ENCODE measurements at places on chromosomes 5 and 9.

DNA sequence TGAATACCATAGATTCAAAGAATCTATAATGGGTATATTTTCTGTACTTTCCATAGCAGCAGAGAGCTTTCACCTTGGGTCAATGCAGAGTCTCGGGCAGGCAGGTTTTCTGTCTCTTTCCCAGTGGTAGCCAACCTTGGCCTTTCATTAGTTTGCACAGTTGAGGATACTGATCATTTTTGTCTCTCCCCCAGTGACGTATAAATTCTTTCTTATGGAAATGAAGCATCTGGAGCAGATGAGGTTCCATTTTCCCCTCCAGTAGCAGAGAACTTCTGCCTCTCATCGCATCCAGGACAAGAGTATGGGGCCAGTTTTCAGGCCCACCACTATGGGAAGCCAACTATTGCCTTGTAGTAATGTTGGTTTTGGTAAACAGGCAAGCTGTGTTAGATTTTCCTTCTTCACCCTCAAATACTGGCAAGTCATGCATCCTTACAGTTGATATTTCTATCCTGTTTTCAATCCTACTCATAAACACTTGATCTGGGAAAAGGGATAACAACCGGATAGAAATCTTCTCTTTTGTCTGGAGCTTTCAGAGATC, 845.2 kb upstream of the CDH18 start:
- DNase-seq: no peak

DNA sequence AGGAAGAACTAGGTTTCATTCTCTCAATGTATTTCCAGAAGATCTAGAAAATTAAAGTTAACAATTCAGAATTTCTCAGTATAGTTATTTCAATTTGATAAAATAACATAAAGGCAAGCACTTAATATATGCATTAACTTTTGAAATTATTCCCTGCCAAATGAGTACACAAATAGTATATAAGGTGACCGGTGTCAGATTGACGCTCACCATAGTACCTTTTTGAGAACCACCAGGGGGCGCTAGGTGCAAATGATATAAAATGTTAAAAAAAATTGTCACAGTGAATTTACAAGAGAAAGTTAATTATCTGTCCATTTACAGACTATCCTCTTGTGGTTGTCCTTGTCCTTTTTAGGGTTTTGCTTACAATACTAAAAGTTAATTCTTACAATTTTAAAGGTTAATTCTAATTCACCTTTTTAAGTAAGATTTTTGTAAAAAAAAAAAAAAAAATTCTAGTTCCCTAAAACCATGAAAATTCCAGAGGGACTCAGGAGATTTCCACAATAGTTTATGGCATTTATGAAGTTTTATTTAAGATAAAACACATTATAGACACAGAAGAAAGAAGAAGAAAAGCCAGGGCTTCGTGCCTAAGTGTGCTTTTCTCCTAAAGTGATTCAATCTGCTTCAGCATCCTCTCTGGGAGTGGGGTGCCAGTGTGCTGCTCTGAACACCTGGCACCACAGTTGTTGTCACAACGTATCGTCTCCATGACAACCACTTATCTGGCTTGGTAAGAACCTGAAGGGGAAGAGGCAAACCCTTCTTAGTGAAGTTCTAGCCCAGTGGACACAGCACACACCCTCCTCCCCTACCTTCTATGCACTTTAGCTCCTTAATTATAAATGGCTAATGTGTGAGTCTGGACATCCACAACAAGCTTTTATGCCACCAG, 1.7 kb downstream of the ADAMTS16 start:
- DNase-seq: peak; percentile 67

- no peak for DNase-seq
These were observed 367.7 kb upstream of the IRX4 start for GRCh38 chr5:2250365-2250950.

DNA sequence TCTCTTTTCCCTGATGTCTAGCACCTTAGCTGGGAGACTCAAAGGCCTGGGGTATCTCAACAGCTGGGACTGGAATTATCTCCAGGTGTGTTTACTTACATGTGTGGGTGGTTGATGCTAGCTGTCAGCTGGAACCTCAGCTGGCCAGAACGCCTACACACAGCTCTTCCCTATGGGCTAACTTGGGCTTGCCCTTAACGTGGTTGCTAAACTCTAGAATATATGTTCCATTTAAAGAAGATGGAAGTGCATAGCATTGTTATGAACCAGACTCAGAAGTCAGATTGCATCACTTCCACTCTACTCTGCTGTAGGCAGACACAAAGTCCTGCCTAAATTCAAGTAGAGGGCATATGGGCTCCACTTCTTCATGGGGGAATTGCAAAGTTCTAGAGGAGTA, 29.3 kb downstream of the SGCD start:
- DNase-seq: no peak
